ENCODE measurements at places on chromosomes 6 and 20.

DNA sequence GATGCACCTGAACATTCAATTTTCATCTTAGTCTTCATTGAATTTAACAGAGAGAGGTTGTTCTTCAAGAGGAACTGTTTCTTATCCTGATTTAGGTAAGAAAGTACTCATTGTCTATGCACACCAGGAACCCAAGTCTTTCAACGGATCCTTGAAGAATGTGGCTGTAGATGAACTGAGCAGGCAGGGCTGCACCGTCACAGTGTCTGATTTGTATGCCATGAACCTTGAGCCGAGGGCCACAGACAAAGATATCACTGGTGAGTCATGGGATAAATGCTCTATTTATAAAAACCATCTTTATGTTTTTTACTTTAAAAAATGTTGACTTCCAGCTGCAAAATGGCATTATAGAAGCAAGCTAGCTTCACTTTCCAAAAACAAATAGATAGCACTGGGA, 10.2 kb downstream of the NQO2 start:
- H3K27ac ChIP-seq = no peak overlapping the region
- H3K4me1 ChIP-seq = no peaks in the 10 kb centered on the region
- H3K4me3 ChIP-seq = no peak overlapping the region
- H3K36me3 ChIP-seq = peaks cover 55% of the 10 kb centered on the region

- no peaks in the 10 kb centered on the region for H3K36me3 ChIP-seq
- no peak overlapping the region for H3K4me3 ChIP-seq
- DNase-seq = no peak
- no peak overlapping the region for H3K27ac ChIP-seq
These were observed 21.8 kb upstream of the LRRN4 start for GRCh38 chr20:6075428-6076219.

DNA sequence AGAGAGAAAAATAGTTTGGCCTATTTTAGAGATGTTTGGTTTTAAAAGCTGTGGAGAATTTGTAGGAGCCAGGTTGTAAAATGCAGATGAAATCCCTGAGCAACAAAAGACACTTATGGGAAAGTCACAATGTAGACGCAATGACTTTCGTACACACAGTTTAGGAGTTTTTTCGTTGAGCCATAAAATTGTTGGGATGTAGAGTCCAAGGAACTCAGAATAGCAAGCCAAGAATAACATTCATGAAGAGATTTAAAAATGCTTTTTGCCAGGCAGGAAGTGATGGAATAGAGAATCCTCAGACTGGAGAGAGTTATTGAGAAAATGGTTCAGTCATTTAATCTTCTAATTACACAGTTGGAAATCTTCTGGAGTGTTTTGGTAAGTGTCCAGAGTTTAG, 11.5 kb upstream of the PROKR2 start:
- DNase-seq = no peak
- no peaks in the 10 kb centered on the region for H3K4me1 ChIP-seq
- no peaks in the 10 kb centered on the region for H3K36me3 ChIP-seq
- H3K27ac ChIP-seq = no peak overlapping the region
- H3K4me3 ChIP-seq = no peak overlapping the region

GRCh38 chr6:42889815-42890214, 10.4 kb downstream of the RPL7L1 start:
- DNase-seq = no peak
- H3K4me3 ChIP-seq = peak overlapping the region; percentile 94
- no peaks in the 10 kb centered on the region for H3K27me3 ChIP-seq
- peaks cover 27% of the 10 kb centered on the region for H3K36me3 ChIP-seq
- H3K27ac ChIP-seq = peak overlapping the region; percentile 84
- no peaks in the 10 kb centered on the region for H3K4me1 ChIP-seq
